ENCODE measurements at places on chromosomes 11 and 22.
A peak's percentile ranks its signal among the peaks of the same experiment; 100 is the strongest.

- no peak for DNase-seq
Observed at GRCh38 chr11:32113200-32113919, 22.5 kb downstream of the RCN1 start.

- no peak for DNase-seq
Observed at GRCh38 chr11:82909015-82909640, 7.6 kb downstream of the DDIAS start.

- no peak for DNase-seq
Observed at GRCh38 chr11:132357811-132358572, 987.6 kb downstream of the NTM start.

DNA sequence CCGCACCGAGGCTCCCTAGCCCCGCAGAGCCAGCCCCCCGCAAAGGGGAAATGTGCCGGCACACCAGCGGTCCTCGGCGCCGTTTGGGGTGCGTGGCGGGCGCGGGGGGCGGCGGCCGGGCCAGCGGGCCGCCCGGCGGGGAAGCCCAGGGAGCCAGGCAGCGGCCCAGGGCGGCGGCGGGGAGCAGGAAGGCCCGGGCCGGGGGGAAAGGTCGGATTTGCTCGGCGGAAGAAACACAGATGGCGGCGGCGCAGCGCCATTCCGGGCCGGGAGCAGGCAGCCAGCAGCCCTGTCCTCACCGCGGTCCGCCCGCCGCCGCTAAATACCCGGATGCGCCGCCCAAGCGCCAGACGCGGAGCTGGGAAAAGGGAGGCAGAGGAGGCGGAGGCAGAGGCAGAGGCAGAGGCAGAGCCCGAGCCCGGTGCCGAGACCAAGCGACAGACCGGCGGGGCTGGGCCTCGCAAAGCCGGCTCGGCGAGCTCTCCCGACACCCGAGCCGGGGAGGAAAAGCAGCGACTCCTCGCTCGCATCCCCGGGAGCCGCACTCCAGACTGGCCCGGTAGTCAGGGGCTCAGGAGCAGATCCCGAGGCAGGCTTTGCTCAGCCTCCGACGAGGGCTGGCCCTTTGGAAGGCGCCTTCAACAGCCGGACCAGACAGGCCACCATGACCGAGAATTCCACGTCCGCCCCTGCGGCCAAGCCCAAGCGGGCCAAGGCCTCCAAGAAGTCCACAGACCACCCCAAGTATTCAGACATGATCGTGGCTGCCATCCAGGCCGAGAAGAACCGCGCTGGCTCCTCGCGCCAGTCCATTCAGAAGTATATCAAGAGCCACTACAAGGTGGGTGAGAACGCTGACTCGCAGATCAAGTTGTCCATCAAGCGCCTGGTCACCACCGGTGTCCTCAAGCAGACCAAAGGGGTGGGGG, 2.6 kb upstream of the GCAT start:
- DNase-seq, result peak; percentile 93

- no peak for DNase-seq
Observed at GRCh38 chr11:103792981-103793468, 243.4 kb upstream of the DDI1 start.

GRCh38 chr11:62427630-62428233, 8.9 kb downstream of the SCGB1A1 start:
- peak; percentile 20 for DNase-seq

DNA sequence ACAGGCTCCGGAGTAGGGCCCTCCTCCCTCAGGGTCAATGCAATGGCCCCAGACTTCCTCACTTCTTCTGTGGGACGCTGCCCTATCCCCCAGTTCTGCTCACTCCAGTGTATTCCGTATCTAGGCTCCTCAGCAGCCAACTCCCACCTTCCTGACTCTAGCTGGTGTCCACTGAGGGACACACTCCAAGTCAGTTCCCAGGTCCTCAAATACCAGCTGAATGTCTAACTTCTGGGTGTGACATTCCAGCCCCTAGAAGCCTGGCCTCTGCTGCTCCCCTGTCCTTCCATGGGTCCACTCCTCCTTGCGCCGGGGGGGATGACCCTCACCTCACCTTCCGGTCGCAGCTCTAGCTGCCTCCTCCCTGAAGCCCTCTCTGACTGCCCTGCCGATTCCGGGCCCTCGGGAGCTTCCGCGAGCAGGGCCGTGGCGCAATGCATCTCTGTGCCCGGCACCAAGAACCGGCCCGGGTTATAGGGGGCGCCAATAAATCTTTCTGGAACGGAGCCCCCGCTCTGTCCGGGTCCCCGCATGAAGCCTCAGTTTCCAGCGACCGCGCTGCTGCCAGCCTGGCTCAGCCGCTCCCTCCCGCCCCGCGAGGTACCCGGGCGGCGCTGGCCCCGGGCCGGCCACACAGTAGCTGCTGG, 15.4 kb downstream of the BAD start:
- no peak for DNase-seq

DNA sequence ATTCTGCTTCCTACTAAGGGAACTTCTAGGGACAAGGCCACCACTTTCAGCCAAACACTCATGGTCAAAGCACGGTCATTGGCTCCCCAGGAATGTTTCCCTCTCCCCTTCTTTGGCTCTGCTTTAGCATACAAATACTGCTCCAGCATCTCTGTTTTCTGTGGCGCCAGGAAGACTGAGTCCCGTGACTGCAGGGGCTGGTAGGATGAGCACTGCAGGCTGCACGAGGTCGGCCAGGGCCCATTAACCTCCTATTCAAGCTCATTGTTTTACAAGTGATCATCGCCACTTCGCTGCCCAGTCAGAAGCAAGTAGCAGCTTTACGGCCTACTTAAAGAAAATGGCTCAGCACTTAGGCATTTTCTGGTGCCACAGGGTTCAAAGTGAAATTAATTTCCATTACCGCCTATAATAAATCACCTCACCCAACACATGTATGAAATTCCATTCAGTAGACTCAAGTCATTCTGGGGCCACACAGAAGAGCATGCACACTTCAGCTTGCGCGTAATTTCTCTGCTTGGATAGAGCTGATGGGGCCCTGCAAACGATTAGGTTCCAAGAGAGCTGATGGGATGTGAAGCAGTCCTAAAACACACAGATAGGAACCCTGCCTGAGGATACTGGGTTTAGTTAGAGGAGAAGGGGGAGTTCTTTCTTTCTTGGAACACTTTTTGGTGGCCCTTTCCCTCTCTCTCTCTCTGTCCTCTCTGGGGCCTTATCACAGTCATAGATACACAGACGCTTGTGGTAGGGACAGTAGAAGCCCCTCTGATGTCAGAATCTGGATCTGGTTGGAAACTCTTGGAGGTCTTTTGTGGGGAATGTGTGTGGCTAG, 173.7 kb downstream of the KIF18A start:
- no peak for DNase-seq

DNA sequence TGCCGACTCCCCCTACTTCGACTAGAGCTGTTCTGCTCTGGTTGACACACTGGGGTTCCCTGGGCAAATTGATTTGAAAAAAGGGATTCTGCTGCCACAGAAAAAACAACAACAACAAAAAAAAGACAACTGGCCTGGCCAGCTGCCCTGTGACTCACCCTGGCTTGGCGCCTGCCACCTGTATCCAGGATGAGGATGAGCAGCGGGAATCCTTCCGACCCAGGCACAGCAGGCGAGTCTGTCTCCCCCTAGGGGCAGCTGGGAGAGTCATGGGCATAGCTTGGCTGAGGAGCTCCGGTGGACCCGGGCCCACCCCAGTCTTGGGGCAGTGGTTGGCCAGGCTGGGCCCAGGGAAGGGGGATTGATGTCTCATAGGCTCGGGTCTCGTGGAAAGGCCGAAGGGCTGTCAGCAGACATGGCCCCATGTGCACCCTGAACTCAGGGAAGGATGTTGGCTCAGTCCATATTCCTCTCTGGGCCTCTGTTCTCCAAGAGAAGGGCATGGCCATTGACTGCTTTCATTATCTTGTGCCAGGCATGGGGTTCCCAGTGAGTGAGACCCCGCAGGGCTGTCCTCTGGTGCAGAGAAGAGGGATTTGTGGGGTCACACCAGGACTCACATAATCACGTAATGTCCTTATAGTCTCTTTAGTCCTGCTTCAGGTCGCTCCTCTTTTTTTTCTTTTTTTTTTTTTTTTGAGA, 10.4 kb upstream of the SUN2 start:
- peak; percentile 93 for DNase-seq

DNA sequence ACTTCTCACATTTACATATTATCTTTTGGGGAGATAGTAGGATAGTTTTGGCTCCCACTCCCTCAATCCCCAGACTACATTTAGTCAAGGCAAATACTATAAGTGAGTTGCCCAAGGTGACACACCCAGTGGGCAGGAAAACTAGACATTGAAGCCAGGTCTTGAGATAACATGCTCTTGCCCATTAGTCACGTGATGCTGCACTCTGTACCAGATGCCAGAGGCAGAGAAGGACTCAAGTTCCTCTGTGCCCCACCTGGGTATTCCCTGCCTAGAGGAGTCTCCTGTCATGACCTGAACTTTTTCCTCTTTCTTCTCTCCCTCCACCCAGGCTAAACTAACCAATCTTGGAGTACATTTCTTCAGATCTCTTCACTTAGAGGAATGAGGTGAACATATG, 484.9 kb downstream of the BUD13 start:
- no peak for DNase-seq

- DNase-seq, result no peak
Observed at GRCh38 chr11:43578346-43579170, 102.0 kb upstream of the HSD17B12 start.

- no peak for DNase-seq
Observed at GRCh38 chr22:41085842-41086241, 6.5 kb upstream of the EP300 start.

DNA sequence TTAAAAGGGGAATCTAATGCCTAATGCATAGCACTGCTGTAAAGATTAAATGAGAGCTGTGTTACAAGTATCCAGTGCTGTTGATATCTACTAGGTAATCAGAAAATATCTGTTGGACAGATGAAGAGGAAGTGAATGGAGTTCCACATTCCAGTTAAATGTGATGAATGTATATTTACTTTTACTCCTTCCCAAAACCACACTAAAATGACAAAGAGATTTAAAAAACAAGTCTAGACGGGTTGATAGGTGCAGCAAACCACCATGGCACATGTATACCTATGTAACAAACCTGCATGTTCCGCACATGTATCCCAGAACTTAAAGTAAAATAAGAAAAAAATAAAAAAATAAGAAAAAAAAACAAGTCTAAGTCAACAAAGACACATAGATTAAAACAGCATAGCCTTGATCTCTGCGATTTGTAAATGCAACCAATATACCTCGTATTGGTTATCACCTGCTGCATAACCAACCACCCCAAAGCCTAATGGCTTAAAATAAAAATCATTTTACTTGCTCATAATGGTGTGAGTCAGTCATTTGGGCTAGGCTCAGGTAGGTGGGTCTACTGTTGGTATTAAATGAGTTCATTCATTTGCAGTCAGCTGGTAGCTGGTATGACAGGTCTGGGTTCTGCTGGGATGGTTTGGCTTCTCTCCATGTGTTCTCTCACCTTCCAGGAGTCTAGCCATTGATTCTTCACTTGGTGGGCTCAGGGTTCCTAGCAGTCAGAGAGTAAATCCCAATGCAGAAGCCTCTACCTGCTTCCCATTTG, 39.7 kb upstream of the SLC6A5 start:
- DNase-seq, result no peak

DNA sequence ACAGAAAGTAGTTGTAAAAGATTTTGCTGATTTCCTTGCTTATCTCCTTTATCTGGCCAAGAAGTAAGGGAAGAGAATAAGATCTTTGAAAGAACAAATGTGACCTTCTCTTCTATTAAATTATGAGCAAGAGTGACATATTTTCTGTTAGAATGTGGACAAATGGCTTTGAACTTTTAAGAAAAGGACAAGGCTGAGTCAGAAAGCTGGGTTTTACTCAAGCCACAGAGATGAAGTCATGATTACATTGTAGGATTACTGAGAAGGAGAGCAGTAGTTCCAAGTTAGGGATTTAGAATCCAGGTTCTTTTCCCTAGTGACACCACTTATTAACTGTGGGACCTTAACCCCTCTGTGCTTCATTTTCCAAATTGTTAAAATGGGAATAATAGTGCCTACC, 13.5 kb downstream of the CCDC90B start:
- DNase-seq, result no peak

- DNase-seq, result no peak
Observed at GRCh38 chr11:80083531-80083951, 642.7 kb upstream of the TENM4 start.

DNA sequence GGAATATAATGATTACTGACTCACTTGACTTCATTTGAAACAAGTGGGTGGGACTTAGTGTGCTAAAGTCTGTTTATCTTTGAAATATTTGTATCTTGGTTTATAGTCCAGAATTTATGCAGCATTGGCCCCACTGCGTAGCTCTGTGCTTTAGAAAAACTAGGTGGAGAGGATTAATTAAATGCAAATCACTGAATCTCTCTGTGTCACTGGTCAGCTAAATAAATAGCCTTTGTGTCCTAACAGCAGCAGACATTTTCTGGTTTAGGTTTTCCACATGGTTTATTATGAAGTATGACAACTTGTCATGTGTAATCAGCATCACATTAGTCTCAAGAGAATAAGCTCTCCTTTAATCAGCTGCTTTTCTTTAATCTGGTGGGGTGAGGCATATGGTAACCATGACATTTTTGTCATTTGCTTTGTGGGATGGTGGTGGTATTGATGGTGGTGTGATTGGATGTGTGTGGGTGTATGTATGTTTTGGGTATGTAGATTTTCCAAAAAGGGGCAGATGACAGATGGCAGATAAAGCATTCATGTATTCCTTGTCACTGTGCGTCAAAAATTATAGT, 33.9 kb downstream of the BCL2L13 start:
- DNase-seq, result peak; percentile 24

DNA sequence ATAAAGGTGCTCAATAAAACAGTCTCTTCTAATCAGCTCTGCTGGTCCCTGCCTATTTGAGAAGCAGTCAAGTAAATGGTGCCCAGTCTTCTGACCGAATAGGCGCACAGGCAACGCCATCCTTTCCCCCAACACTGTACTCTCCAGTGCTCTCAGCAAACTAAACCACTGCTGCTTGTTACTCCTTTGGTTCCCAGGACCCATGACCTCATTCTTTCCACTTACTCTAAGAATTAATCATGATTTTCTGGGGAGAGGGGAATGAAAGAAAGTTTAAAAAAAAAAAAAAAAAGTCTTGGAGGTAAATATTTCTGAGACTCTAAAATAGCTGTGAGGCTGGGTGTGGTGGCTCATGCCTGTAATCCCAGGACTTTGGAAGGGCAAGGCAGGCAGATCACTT, 63.7 kb downstream of the SGSM3 start:
- no peak for DNase-seq

DNA sequence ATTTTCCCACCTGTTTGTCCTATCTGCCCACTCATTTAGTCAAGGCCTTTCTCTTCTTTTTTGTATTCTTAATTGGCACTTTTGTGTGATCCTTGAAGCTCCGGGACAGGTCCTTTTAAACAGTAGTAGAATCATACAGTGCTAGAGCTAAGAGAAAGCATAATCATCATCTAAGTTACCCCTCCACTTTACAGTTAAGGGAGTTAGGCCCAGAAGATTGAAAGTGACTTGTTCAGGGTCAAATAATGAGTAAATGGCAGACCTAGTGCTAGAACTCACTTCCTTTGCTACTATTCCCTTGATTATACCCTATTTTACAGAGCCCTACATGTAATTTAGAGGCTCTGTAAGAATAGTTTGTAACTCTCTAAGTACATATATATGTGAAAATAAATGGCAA, 2.5 kb downstream of the USP47 start:
- DNase-seq, result no peak

GRCh38 chr11:76666408-76666807, 4.1 kb downstream of the LRRC32 start:
- DNase-seq, result peak; percentile 26
